ENCODE measurements at places on chromosomes 3 and 15.

- DNase-seq: no peak
Measured at GRCh38 chr3:157865352-157866000, 240.7 kb downstream of the SHOX2 start.

DNA sequence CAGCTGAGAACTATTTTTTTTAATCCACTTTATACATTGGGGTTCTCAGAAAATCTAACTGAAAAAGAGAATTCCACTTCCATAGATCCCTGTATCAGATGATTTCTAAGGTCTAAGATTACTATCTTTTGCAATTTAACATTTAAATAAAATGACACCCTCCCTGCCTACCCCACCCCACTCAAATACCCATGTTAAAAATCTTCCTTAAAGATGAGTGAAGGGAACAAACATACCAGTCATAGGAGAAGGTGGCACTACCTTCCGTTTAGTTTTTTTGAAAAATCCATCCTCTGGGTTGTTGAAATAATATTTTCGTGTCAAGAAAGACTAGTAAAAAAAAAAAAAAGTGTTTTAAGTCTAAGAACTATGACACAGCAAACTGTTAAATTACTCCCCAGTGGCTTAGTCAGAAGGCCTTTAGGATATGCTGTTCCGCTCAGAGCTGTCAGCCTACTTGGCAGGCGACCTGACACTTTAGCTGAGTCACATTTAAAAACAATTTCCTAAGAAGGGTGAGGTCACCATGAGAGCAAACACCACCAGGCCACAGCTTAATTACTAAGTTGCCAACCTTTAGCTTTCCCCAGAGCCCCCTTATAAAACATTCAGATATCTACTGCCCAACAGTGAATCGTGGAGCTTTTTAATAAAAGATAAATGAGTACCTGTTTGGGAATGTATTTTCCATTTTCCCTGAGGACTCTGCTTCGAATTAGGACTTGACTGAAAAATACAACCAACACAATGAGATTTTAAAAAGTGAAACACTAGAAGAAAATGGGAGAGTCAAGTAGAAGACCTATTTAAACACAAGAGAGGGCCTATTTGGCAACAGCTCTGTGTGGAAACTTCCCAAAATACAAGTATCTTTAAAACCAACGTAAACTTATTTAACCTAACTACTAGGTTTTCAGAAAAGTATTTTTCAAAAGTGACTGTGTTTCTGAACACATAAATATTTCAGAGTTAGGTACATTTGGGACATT, 9.6 kb downstream of the EMC3 start:
- DNase-seq: peak; percentile 97

DNA sequence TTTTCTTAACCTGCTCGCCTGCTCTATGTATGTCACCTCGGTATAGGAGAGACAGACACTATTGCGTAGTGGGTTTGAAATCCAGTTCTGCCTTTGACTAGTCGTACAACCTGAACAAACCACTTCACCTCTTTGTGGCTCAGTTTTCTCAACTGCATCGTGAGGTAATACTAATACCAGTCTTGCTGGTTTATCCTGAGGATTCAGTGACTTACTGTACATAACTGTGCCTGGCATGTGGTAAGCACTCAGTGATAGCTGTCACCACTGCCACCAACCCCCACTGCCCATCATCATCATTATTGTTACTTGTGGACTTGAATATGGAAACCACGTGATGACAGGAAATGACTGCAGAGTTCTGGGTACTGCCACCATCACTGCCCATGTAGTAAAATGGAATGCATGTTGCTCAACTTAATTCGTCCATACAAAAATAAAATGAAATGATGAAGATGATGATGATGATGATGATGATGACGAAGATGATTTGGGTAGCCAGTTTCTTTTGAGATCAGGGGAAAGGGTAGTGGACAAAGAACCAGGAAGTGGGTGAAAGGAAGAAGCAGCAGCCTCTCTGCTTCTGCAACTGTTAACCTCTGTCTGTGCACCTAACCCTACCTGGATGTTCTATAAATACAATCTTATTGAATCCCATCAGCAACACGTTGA, 228.1 kb downstream of the FEZF2 start:
- DNase-seq: peak; percentile 19

DNA sequence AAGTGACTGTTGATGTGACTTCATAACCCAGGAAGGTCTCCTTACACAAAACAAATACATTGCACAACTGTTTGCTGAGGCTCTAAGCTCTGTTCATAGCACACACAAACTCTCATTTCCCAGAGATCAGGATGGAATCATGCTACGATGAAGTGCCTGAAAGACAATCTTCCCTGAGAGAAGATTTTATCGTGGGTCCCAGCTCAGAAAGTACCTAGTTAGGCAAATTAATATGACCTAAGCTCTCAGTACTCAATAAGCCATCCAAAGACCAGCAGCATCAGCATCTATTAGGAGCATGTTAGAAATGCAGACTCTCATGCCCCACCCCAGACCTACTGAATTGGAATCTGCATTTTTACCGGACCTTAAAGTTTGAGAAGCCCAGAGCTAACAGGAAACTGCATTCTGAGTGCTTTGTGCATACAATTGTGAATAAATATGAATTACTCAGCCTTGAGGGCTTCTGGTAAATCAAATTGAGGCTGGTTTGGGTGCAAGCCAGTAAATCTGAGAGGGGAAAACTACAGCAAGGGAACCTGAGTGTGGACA, 161.5 kb upstream of the C2CD4B start:
- peak; percentile 15 for DNase-seq

- no peak for DNase-seq
Measured at GRCh38 chr3:3798631-3799113, 559 bp upstream of the LRRN1 start.

DNA sequence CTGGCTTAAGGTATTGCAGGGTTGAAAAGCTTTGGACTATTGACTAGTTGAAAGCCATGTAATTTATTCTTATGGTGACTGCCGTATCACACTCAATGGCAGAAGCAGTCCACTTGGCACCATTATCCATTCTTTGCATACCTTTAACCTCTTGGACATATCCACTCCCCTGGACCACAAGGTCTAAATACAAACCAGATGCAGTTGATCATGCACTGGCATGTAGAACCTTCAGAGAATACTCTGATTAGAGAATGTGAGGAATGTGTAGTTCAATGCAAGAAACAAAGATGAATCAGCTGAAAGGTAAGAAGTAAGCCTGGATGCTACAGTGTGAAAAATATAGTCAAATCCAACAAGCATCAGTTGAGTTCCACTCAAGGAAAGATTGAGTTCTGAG, 93.1 kb downstream of the FRMD5 start:
- peak; percentile 88 for DNase-seq

GRCh38 chr15:25173241-25174028, 218.6 kb downstream of the SNRPN start:
- DNase-seq: no peak

GRCh38 chr3:146948985-146949384, 343.8 kb upstream of the PLSCR5 start:
- no peak for DNase-seq

DNA sequence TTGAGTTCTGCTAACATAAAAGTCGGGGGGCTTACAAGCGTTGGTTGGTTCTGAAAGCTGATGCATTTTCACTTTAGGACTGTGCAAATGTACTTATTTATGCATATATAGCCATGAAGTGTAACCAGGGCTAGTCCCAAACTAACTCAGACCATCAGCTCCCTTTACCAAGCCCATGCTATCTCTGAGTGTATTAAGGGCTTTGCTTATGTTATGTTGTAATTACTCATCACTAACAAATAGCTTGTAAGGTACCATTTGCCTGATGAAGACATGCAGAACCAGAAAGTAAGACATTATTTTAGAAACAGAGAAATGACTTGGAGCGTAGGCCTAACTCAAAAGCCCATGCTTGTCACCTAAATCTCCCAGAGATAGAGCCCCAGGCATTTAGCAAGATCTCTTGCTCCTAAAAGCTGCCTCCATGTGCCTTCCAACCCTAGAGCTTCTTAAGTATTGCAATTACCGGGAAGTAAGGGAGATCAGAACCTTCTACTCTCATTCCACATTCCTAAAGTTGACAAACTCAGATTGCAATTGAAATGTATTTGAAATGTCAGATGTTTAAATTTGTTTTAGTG, 362.9 kb upstream of the RBMS3 start:
- DNase-seq: no peak

GRCh38 chr15:74977599-74977998, 17.8 kb upstream of the SCAMP5 start:
- no peak for DNase-seq

DNA sequence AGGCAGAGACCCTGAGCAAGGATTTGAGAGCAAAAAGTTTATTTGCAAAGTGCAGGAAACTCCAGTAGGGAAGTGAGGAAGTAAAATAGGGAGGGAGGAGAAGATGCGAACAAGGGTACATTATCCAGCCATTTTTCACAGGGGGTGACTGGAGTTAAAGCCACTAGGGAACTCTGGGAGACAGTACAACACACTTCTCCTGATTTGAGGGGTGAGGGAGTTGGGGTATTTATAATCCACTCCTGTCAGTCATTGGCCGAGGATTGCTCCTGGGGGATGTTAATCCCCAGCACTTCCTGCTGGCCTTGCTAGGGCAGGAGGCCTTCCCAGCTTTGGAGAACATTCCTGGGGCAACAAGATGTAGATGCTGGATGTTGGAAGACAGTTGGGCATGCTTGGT, 28.2 kb downstream of the CCR3 start:
- DNase-seq: no peak

GRCh38 chr3:37173806-37174205, 576 bp downstream of the LRRFIP2 start:
- no peak for DNase-seq

- DNase-seq: no peak
Measured at GRCh38 chr3:32818229-32818969, 602 bp downstream of the TRIM71 start.

GRCh38 chr3:123154020-123154985, 47.4 kb upstream of the SEC22A start:
- DNase-seq: no peak

DNA sequence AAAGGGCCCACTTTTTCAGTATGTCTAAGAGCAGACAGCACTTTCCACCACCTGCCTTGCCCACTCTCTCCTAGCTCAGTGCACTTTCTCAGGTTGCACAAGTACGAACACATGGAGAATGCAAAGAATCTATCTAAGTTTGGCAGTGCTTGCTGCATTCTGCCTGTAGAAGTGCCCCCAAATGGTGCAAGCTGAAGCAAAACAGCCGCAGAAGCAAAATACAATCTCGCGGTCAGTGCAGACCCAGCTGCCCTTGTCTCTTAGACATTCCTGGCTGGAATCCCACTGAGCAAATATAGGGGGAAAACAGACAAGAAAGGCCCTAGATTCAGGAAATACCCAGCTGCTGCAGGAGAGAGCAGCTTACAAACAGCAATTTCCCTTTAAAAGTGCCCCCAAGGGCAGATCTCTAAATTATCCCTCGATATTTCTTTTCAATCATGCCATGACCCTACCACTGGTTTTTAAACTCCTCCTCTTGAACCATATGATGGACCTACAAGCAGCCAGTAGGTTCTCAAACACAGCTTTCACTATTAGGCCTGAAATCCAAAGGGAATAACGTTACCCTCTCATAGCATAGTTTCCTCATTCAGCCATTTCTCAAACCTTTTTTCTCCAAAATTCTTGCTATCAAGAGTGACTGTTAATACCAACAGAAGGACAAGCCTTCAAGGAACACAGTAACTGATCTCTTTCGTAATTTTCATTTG, 67.0 kb downstream of the TNIK start:
- peak; percentile 41 for DNase-seq

- peak; percentile 44 for DNase-seq
Measured at GRCh38 chr15:45458746-45459403, 63.7 kb downstream of the SLC30A4 start.

DNA sequence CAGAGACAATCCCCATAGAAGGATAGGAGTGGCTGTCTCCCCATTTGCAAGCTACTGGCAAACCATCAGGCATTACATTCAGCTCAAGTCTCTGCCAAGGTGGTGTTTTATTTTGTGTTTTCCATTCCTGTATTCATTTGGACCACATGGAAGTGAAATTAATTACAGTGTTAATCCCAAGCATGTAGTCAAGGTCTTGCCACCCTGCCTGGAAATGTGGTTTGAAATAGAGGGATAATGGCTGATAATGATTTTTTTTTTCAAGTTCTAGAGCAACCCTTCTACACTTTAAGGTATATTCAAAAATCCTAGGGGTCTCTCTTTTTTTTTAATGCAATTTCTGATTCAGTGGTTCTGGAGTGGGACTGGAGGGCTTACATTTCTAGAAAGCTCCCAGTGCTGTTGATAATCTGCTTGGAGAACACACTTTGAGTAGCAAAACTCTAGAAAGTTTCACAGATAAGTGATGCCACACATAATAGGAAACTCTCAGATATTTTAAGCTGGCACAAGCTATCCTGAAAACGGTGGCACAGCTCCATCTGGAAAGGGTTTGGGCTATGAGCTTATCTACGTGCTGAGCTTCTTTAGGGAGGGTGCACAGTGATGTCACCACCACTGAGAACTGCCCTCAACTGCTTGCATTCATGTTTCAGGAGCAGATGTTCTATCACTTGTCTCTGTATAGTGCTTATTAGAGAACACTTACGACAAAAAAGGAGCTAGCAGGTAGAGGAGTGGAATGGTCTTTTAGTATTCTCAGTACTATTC, 140.1 kb upstream of the IL12A start:
- no peak for DNase-seq

DNA sequence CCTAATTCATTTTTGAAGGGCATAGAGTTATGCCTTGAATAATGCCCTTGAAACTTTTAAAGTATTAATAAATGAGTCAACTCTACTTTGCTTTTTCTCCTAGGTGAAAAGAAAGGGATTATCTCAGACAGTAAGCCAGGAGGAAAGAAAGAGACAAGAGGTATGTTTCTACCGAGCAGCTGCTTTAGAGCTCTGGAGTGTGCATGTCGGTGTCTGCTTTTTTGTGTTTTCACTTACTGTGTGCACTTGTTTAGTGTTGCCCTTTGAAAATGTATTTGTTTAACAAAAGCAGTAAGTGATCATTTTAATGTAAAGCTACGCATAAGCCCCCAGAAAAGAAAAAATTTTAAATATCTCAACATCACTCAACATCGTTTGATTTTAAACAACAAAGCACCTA, 28.1 kb downstream of the ARHGEF26 start:
- no peak for DNase-seq

- DNase-seq: peak; percentile 65
Measured at GRCh38 chr15:75945953-75946352, 42.3 kb downstream of the FBXO22 start.
